ENCODE measurements at places on chromosomes 16 and 17.

- no peak for DNase-seq
Measured at GRCh38 chr17:36675786-36676185, 74.4 kb downstream of the MRM1 start.

DNA sequence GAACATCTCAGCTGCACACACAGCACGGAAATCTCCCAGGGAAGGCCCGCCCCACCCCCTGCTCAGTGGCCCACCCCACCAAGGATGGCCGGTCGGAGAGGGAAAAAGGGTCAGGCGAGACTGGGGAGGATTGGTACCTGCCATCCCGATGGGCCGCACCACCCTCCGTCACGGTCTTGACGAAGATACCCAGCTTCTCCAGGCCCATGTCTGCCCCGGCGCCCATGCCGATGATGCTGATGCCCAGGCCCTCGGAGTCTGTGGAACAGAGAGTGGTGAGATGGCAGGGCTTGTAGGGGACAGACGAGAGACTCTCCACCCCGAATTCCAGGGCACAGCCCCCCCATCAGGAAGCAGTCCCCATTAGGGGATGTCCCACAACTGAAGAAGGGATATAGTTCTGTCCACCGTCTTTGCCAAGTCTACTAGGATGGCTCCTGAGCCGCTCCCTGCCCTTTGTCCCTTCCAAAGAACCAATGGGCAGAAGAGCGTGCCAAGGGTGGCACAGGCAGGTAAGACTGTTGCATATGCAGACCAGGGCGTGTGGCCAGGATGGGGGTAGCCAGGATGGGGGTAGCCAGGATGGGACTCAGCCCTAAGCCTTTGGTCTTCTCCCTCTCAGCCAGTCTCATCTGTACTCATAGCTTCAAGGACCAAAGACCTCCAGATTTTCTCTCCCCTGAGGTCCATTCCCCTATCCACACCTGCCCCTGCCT is 6.9 kb downstream of the PPP1R9B start:
- DNase-seq = no peak

DNA sequence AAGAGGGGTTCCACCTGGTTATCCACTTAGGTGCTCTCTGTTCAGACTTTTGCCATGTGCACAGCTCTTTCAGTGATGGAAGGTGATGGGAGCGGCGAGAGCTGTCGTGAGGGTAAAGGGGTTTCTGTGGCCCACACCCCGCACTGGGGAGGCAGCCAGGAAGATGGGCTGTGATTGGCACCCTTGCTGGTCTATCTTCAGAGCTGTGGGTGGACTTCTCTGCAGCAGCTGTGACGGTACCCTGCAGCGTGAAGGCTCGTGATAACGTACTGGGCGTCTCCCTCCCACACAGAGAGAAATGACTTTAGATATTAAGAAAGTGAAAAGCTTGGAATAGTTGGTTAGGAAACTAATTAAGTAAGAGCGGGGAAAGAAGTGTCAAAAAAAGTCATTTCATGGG is 45.8 kb downstream of the MPRIP start:
- DNase-seq = no peak

DNA sequence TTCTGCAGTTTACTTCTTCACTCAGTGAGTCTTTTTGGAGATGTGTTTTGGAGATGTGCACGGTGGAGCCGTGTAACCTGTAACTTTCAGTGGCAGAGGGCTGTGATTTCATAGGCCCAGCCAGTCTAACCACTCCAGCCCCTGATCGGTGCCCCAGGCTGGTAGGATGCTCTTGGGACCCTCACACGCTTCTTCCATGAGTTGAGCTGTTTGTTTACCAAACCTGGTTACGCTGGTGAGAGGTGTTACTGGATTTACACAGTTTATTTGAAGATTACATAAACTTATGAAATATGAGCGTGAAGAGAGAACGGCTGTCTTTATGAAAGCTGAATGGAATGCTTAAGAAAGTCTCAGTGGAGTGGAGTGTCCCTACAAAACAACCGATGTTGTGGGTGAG is 96.7 kb downstream of the CMIP start:
- DNase-seq = no peak

- no peak for DNase-seq
Measured at GRCh38 chr16:85164838-85165516, 52.7 kb upstream of the CIBAR2 start.

DNA sequence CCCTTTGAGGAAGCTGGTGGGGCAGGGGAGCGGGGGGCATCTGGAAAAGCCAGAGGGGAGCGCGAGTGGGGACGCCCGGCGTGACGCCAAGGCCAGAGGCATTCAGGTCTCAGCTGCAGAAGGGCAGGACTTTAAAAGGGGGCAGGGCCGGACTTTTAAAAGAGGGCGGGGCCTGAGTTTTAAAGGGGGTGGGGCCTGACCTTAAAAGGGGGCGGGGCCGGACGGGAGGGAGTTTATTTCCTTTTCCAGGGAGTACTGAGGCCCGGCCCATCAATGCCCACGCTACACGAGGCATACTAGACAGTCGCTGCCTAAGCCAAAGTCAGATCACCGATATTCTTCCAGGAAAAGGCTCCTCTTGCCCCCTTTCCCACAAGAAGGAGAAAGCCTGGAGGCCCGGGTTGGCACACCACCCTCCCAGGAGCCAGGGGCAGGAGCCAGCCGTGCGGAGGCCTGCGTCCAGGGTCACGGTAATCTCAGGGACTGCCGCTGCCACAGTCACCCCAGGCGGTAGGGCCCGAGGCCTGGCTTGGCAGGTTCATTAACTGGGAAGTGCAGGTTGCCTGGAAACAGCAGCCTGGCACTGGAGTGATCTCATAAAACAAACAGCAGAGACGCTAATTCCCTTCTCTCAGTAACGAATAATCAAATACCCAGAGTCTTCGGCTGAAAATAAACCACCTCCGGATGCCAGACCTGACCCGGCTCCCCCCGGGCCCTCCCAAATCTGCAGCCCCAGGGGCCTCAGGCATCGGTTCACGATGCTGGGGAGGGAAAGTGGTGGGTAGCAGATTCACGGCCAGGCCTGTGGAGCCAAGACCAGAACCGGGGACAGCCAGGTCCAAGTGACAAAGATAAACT is 90.7 kb downstream of the TIMM22 start:
- no peak for DNase-seq

DNA sequence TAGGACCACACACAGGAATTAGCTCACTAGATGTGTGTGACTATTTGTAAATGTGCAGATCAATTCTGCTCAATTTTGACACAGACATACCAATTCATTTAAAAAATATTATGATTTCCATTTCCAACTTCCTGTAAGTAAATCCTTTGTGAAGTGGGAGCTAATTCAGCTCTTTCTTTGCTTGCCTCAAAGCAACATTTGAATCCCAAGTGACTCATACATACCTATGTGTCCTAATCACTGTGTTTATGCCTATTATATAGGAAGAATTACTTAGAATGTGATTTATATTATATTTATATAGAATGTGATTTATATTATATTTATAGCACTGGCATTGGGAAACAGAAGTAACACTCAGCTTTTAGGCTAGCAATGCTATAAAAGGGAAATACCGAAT is 195.9 kb upstream of the C17orf78 start:
- no peak for DNase-seq

- no peak for DNase-seq
Measured at GRCh38 chr17:73984941-73985340, 218.5 kb upstream of the RPL38 start.

DNA sequence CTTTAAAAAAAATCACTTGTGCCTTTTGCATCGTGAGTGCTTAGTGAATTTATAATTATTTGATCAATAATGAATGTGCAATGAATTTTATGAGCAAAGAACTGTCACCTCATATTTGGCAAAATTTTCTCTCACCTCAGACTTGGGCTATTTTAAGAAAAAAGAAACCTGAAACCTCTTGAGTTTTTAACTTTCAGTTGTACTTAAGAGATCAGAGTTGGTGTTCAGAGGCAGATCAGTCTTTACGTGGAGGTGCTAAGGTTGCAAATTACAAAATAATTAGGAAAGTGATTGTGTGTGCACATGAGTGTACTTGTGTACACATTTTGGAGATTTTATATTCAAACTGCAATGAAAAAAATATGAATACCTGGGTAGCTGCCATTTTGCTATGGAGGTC is 218.7 kb upstream of the RBFOX1 start:
- no peak for DNase-seq

DNA sequence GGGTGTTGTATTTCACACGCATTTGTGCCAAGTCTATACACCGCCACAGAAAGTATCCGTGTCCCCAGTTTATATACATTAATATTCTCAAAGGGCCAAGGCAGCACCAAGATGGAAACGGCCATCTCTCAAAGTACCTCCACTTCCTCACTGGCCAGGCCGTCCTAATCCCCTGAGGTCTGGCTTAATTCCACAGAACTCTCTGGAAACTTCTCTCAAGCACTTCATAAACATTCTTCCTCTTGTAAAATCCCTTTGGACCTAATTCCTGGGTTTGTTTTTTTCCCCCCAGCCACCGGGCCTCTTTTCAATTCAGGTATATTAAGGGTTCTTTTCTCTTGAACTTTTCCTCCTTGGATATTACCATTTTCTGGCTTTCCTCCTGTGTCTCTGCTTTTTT is 5.1 kb upstream of the ERN1 start:
- no peak for DNase-seq

DNA sequence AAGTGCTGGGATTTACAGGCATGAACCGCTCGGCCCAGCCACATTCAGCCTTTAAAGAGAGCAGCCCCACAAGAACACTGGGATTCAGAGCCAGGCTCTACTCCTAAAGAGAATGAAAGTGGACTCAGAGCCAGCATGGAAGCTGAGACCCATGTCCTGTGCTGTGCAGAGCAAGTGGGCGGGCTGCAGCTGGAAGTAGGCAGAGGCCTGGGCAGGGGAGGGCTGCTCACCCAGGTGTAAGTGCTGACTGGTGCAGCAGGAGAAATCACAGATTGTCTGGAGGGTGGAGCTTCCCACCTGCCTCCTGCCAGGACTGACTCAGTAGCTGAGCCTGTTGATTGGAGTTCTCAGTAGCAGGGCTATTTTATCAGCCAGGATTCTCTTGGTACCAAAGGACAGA is 178.7 kb downstream of the KATNIP start:
- no peak for DNase-seq

- DNase-seq = no peak
Measured at GRCh38 chr16:74759564-74759963, 15.1 kb downstream of the FA2H start.

GRCh38 chr17:51353296-51353695 is 93.0 kb downstream of the UTP18 start:
- DNase-seq = no peak

GRCh38 chr16:59341368-59341767 is 607.3 kb upstream of the GOT2 start:
- DNase-seq = no peak

DNA sequence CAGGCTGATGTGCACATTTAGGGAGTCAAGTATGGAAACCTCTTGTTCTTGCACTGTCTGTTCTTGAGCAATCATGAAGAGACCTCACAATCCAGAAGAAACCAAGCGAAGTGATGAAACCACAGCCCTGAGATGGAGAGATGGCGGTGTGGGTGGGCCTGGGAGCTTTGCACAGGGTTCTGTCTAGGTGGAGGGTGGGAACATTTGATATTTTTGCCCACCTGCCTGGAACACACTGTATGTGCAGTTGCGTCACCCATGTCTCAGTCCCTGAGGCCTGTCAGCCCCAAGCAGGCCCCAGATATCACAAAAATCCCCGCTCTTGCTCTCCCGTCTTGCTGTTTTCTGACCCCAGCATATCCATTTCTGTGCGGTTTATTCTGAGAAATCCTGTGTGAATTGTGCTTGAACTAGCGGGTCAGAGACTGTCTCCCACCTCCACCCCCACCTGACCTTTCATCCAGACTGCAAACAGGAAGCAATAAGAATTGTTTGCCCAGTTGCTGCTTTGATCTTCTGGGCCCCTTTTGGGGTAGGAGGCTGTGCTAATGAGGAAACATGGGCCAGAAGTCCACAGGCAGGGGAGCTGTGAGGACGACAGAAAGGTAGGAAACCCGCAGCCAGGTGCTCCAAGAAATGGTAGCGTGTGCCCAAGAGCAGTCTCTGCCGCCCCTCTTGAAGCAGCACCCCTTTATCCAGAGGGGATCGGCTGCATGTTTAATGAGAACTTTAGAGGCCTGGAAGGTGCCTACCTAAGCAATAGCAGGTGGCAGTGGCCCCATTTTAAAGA is 183.8 kb downstream of the CCDC182 start:
- no peak for DNase-seq

DNA sequence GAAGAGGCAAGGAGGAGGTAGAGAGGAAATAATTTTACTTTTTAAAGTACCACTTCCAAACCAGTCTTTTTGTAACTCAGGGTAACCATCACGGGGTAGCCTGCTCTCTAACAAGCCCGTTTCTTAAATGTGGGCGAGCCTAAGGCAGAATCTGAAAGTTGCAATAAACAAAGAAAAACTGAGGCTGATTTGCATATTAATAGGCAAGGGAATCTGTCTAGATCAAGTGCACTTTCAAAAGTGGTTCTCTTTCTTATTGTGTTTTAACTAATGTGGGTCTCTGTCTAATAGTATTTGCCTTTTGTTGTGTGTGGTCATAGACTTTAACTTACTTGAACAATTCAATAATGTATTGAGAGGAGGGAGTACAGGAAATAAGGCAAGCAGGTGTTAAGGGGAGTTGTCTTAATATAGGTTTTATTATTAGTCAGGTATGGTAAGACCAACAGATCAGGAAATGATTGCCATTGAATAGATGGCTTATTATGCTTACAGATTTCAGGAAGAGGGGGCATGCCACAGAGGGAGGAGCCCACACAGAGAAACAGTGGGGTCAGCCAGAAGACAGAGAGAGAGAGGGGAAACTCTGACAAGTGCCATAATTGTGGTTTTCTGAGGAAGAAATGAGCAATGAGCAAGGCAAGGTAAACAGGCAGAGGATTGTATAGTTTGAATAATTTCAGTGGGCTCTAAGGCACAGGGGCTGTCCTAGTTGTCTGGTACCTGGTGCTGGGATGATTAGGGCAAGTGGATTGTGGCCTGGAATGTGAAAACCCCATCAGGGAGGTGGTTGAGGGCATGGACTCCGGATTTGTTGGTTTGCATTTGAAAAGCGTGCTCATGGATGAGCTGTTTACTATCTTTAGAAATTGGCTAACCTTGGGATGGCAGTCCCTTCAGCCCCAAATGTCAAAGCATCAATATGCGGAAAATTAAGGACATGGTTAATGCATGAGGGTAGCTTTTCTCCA is 237.2 kb downstream of the TOX3 start:
- DNase-seq = no peak

GRCh38 chr17:8857919-8858318 is 9.6 kb downstream of the PIK3R6 start:
- DNase-seq = peak; percentile 43

DNA sequence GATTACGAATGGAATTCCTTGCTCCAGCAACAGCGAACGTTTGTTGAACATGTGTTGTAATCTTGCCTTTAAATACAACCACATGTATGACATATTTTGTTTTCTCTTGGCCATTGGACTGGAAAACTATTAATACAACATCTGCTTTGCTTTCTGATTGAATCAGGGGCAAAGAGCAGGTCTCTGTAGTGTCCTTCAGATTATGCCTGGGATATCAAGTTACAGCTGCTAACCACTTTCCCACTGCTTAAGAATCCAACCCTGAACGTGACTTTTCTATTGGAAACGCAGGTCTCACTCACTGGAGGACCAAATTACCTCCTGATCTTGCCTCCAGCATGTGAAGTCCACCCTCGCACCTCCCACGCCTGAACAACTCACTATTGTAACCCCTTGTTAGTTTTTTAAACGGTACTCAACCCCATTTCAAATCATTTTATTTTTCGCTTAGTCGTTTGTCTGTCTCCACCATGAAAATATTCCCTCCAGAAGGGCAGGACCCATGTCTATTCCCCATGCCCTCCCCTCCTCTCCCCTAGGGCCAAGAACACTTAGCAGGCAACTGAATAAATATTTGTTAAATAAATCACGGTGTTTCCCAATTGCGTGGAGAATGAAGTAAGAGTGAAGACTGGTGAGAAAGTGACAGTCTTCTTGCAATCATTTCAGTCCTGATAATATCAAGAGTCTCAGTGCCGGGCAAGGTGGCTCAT is 57.4 kb upstream of the MRTFB start:
- peak; percentile 94 for DNase-seq

- no peak for DNase-seq
Measured at GRCh38 chr16:60404401-60404800, 1631.8 kb downstream of the CDH8 start.
